ENCODE measurements at places on chromosomes 5 and 9. TPM values are rescaled to one million over a fixed set of nuclear protein-coding genes. Genes with fewer than 3 reads are reported as not detected.

DNA sequence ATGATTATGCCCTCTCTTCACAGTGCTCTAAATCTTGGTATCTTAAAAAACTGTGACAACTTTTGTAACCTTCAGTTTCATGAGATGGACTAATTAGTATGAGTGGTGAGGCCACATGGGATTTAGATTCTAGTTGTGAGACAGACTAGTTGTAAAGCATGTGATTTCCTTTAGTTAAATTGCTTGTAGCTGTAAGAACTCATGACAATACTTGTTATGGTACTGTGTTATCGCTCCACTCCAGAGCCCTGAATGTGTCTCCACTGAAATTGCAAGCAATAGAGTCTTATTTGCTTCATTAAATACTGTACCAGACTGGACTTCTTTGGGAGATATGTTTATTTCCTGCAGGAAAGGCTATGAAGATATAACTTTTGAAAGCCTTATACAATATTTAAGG is 1198.3 kb upstream of the CDH6 start:
- no peaks in the 10 kb centered on the region for H3K36me3 ChIP-seq
- no peak overlapping the region for H3K27ac ChIP-seq
- no peaks in the 10 kb centered on the region for H3K4me1 ChIP-seq
- H3K4me3 ChIP-seq = no peak overlapping the region

The TXNDC8 gene
- not detected for total RNA-seq

DNA sequence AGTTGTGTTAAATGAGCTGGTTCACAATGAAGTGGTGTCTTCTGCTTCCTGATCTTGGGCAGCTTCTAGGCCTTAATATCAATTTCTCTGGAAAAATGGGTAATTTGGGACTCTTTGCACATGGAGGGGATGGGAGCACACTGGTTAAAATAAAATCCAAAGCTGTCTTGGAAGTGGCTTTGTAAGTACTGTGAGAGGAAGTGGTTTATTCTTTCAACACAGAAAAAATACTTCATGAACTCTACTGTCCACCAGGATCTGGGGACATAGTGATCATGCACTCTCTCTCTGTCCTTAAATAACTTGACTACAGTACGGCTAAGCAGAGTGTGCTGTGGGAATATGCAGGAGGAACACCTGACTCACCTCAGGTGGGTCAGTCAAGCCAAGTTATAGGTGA is 2.4 kb downstream of the PCYOX1L start:
- H3K4me1 ChIP-seq = peaks cover 16% of the 10 kb centered on the region
- no peaks in the 10 kb centered on the region for H3K27me3 ChIP-seq
- no peak for DNase-seq
- H3K4me3 ChIP-seq = no peak overlapping the region

DNA sequence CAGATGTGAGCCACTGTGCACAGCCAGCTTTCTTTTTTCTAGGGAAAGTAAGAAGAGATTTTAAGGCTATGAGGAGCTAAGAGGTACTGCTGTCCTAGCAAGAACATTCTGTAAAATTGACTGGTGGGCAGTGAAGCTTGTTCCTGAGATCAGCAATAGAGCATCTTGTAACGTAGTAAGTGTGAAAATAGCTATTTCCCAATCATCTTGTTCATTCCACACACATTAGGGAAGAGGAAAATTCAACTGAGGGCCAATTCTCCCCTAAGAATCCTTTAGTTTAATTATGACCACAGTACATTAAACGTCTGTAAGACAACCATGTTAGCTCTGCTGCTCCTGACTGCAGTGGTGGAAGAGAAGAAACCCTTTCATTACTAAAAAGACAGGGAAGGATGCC is 246.2 kb downstream of the EFNA5 start:
- DNase-seq = no peak
- H3K27me3 ChIP-seq = no peaks in the 10 kb centered on the region
- H3K27ac ChIP-seq = no peak overlapping the region

DNA sequence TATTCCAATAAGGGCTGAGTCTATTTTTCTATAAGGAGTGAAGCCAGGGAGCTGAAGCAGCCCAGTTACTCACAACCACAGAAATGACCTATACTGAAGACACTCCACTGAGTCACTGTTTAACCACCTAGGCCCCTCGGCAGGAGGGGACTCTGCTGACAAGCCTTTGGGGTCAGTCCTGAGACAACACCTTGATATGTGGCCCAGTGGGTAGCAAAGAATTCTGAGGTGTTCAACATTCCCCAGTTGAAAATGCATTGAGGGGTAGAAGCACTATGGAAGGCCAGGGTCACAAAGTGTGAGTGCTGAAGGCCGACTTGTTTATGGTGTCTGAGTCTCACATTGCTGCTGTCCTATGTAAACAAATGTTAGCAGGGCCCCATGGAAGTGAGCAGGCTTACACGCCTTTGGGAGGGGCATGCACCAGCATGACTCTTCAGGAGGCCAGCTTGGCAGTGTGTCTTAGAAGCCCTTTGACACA is 112.6 kb upstream of the NFIL3 start:
- no peaks in the 10 kb centered on the region for H3K36me3 ChIP-seq
- no peak for DNase-seq
- H3K27ac ChIP-seq = no peak overlapping the region
- H3K4me1 ChIP-seq = no peaks in the 10 kb centered on the region
- H3K27me3 ChIP-seq = no peaks in the 10 kb centered on the region

DNA sequence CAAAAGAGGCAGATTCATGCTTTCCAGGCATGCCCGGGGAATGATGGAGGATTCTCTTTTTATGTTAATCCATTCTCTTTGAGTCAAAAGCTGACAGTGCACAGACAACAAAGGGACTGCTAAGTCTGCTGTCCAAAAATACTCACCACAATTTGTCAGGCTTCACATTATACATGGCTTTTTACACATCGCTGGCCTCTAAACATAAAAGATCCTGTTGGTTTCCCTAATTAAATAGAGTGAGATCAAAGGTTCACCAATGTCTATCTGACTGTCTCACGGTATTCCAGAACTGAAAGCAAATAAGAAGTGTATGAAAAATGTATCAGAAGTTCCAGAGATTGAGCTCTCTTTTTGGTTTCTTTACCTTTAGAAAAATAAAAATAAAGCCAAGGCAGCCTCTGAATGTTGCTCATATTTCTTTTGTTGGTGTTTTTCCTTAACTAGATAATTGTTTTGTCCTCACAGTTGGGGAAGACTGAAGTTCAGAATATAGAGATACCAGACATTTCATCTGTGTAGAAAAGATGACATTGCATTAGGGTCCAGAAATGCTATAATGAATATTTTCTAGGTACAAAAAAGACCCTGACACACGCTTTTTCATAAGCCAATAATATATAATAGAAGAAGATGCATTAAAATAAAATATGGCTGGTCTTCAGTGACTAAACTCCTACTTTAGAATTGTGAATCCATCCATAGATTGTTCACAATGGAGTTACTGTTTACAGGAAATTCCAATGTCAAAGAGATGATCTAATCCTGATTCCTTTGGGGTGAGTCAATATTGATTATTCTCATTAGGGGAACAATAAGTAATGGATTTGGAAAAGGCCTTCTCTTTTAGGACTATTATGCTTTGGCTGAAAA is 688.2 kb upstream of the CDH6 start:
- H3K27me3 ChIP-seq = no peaks in the 10 kb centered on the region
- H3K4me1 ChIP-seq = no peaks in the 10 kb centered on the region
- no peaks in the 10 kb centered on the region for H3K36me3 ChIP-seq
- no peak overlapping the region for H3K4me3 ChIP-seq
- H3K27ac ChIP-seq = no peak overlapping the region

Data from Karpas-422 (cell line).